ENCODE measurements at places on chromosomes 4 and X. TPM values are rescaled to one million over a fixed set of nuclear protein-coding genes. Genes with fewer than 3 reads are reported as not detected.

The SSX3 gene
- total RNA-seq: not detected

The ZFYVE28 gene
- 2.5 TPM for total RNA-seq

The PPP2R2C gene
- 35.6 TPM for total RNA-seq

The PNCK gene
- total RNA-seq: 0.16 TPM

The SPANXN4 gene
- not detected for total RNA-seq

The BEX1 gene
- total RNA-seq: not detected

The CCDC120 gene
- 3.6 TPM for total RNA-seq

Measured in A549 treated with RU486 at 1 μM for 4 hours (cell line).